ENCODE measurements at places on chromosomes 5 and 9.

- no peak for DNase-seq
These were observed 9.5 kb upstream of the BARX1 start for GRCh38 chr9:93964685-93965084.

DNA sequence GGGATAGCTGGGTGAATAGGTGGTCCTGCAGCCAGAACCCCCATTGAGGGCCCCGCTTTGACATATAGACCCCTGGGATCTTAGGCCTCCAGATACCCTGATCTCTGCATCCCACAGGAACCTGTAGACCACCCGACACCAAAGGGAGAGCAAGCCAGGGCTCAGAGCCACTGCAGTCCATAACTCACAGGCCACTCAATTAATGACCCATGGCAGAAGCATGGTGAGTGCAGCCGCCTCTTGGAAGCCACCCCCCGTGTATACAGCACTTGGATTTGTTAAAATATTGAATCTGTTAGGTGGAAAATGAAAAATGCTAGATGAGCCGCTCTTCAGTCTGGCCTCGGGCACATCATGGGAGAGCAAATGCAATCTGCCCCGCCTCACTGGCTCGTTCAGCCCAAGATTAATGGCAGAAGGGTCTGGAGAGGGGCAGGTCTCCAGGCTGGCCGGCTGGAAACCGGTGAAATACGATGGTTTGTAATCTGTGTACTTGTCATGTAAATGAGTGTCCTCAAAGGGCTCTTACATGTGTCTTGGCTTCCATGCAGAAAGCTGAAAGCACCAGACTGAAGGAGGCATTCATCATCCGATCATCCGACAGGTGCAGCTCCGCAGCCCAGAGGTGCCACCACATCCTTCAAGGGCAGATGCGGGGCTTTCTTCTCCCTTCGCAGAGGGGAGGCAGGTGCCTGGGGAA, 111.3 kb downstream of the OLFM1 start:
- no peak for DNase-seq

DNA sequence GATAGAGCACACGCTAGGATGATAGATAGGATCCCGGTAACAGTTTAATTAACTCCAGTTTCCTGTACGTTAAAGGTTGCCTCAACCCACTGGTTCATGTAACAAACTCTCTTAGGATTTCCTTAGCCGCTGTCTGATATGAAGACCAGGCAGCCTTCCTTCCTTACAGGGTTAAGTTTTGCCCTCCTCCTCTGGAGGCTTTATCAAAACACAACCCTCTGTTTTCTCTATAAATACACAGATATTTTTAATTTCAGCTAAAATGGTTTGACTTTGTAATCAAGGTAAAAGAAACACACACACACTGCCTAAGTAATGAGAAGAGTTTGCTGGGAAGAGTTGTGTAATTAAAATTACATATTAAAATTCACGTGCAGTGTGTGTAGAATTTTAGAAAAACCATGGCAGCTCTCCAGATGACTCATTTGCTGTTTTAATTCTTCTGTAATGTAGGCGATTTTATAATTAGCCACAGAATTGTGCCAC, 369.8 kb downstream of the CSNK1G3 start:
- no peak for DNase-seq

DNA sequence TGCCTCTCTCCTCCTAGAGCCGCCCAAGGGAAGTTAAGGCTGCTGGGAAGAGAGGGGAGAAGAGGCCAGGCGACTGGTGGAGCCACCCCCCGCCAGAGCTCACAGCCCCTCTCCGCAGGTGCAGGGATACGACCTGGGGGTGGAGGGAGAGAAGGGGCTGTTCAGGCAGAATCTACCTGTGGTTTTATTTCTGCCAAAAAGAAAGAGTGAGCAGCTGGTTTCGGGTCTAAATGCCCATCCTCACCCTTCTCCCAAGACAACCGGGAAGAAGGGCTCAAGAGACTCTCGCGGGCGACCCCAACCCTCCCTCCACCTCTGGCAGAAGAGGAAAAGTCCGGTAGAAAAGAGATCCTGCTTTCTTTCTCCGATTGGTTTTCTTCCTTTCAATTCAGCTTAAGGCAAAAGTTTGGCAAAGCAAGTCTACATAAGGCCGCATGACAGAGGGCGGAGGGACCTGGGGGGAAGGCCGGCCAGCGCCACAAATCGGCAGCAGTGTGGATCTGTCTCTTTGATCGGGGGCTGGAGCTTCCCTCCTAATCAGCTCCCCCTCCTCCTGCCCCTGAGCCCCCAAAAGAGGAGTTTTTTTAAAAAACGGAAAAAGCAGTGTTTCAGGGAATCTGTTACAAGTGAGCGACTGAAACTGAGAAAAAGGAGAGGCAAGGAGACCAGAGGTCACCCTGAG, 16.3 kb downstream of the FAM78A start:
- DNase-seq = no peak

- no peak for DNase-seq
These were observed 75.3 kb downstream of the RGS3 start for GRCh38 chr9:113538701-113539430.

DNA sequence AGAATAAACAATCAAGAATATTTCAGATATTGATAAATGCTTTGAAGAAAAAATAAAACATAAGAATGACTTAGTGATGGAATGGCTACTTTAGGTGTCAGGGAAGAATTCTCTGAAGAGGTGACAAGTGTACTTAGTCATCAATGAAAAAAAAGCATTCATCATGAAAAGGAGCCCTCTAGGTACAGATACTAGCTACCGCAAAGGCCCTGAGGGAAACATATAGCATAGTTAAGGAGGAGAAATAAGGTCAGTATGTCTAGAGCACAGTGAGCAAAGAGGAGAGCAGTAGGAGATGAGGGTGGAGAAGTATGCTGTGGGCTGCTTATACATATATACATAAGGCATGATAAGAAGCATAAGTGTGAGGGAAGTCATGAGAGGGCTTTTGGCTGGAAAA, 41.8 kb downstream of the CSF2 start:
- DNase-seq = no peak

Measured in stimulated activated CD8-positive, alpha-beta memory T cell treated with anti-CD3 and anti-CD28 coated beads, Interleukin-2, amount 100 ng/mL, for 1 hour (primary cell).